ENCODE measurements at places on chromosomes 13 and 19.

DNA sequence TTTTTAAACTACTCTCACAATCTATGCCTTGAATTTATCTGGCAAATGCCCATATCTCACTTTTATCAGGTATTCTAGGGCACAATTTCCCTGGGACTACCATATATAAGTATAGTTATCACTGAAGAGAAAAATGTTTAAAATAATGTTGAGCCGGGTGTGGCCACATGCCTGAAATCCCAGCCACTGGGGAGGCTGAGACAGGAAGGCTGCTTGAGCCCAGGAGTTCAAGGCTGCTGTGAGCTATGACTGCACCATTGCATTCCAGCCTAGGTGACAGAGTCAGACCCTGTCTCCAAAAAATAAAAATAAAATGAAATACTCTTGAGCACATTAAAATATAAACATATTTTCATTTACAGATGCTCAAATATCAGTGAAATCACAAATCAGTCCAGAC is 4.1 kb downstream of the KATNAL1 start:
- no peak for DNase-seq

DNA sequence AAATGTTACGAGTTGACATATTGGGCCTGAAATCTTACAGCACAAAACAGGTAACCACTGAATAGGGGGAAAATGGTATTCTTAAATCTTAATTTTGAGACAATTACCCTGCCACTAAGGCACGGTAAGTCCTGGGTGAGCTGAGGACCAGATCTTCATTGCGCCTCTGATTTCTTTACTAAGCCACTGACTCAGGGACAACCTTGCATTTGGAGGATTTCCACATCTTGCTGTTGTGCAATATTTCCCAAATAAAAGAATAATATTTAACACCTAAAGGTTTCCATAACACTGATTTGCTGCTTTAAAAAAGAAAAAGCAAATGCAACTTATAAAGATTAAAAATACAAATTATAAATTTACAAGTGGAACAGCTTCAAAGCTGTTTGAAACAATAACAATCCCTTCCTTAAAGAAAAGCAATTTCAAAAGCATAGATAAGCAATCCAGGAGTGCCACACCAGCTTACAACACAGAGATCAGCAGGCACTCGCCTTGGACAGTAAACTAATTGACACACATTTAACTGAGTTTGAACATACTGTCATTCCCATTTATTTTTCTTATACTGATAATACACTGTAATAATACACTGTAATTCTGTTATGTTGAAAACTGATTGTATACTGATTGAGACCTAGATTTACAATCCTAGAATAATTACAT is 79.6 kb upstream of the DOCK9 start:
- no peak for DNase-seq

DNA sequence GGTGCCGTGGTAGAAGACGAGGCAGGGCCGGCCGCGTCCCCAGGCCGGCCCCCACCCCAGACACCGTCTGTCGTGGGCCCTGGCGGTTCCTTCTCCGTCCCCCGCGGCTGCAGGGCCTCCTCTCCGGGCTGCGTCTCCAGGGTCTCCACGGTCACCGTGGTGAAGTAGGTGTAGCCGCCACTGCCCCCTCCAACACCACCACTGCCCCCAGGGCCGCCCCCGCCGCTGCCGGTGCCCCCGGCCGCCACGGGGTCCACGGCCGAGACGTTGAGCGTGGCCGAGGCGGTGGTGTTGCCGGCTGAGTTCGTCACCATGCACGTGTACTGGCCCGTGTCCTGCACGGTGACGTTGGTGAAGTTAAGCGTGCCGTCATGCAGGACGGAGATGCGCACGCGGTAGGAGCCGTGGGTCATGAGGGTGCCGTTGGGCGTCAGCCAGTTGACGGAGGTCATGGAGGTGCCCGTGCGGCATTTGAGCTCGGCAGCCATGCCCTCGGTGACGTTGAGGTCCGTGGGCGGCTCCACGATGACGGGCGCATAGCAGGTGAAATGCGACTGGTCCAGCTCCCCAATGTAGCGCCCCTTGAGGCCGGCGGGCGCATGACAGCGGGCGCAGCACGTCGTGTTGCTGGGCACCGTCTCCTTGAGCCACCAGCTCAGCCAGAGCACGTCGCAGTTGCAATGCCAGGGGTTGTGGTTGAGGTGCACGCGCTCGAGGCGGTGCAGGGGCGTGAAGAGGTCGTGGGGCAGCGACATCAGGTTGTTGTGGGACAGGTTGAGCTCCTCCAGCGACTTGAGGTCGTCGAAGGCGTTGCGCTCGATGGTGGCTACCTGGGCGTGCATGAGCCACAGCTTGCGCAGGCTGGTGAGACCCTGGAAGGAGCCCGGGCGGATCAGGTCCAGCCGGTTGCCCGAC is 4.6 kb upstream of the ASPDH start:
- no peak for DNase-seq

- DNase-seq, result no peak
Measured at GRCh38 chr13:112725346-112726015, 35.6 kb downstream of the ATP11A start.

GRCh38 chr13:59696271-59696670 is 467.5 kb downstream of the DIAPH3 start:
- DNase-seq, result no peak

- DNase-seq, result peak; percentile 98
Measured at GRCh38 chr19:50724522-50725217, 1.5 kb downstream of the CLEC11A start.

GRCh38 chr19:12833738-12834565 is 427 bp downstream of the RTBDN start:
- no peak for DNase-seq

Measured in midbrain (tissue), 1 donor.